ENCODE measurements at places on chromosomes 7 and 10.

GRCh38 chr10:35336084-35336831, at the start of gene CCNY:
CCNY (plus strand) TSS chr10:35336509; CDS start chr10:35337054, 545 bp downstream.
- DNase-seq: peak; percentile 79

- peak; percentile 60 for DNase-seq
Measured at GRCh38 chr7:43004082-43004481, 71.9 kb downstream of the MRPL32 start.

DNA sequence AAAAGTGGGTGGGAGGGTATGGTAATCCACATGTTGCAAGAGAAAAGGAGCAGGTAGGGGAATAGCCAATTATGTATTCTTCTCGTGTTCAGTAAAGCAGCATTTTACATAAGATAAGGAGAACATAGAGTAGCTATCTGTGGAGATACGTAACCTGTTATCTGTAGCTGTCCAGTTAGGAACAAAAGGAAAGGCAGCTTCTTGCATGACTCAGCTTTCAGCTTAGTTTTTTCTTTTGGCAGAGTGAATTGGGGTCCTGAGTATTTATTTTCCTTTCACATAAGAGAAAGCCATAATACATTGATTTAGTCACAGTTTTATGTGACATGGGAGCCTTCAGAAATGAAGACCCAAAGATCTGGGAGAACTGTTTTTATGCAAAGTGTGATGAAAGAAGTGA, 116.7 kb upstream of the IMMP2L start:
- DNase-seq: no peak

GRCh38 chr7:38306171-38306570, 32.7 kb upstream of the TARP start:
- DNase-seq: no peak

DNA sequence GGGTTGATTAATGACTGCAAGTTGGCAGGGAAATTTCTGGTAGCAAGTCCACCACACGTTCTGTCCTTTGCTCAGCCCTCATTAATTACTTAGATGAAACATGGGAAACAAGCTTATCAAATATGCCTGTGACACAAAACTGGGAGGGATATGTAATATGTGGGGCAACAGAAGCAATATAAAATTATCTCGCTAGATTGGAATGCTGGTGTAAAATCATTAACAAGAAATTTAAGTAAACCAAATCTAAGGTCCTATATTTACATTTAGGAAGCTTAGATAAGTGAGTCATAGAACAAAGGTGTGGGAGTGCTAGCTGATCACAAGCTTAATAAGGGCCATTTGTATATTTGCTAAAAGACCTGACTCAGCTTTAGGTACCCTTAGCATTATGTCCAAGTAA, 23.5 kb downstream of the TRPV5 start:
- DNase-seq: no peak

- DNase-seq: peak; percentile 77
Measured at GRCh38 chr7:101952355-101953247, 135.2 kb downstream of the CUX1 start.

GRCh38 chr7:18191862-18192625, 164.4 kb upstream of the PRPS1L1 start:
- DNase-seq: no peak

- no peak for DNase-seq
Measured at GRCh38 chr10:93790439-93790838, 32.7 kb downstream of the LGI1 start.

GRCh38 chr10:100315615-100316014, 14.4 kb downstream of the PKD2L1 start:
- no peak for DNase-seq

GRCh38 chr10:110794808-110795207, 76.9 kb upstream of the PDCD4 start:
- DNase-seq: no peak

GRCh38 chr10:71819985-71820384, 31.1 kb downstream of the PSAP start:
- DNase-seq: no peak

DNA sequence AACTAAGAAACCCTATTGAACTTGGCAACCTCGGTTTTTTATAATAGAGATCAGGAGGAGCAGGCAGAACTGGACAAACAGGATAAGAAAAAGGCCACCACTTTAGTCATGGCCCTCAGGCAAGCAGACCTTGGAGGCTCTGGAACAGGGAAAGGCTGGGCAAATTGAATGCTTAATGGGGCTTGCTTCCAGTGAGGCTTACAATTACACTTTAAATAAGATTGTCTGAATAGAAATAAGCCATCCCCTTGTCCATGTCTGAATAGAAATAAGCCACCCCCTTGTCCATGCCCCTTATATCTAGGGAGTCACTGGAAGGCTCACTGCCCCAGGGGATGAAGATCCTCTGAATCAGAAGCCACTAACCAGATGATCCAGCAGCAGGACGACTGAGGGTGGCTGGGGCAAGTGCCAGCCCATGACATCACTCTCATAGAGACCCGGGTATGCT, 40.6 kb downstream of the AKR1B15 start:
- peak; percentile 8 for DNase-seq

- DNase-seq: no peak
Measured at GRCh38 chr10:44010873-44011602, 362.4 kb upstream of the ZNF32 start.

DNA sequence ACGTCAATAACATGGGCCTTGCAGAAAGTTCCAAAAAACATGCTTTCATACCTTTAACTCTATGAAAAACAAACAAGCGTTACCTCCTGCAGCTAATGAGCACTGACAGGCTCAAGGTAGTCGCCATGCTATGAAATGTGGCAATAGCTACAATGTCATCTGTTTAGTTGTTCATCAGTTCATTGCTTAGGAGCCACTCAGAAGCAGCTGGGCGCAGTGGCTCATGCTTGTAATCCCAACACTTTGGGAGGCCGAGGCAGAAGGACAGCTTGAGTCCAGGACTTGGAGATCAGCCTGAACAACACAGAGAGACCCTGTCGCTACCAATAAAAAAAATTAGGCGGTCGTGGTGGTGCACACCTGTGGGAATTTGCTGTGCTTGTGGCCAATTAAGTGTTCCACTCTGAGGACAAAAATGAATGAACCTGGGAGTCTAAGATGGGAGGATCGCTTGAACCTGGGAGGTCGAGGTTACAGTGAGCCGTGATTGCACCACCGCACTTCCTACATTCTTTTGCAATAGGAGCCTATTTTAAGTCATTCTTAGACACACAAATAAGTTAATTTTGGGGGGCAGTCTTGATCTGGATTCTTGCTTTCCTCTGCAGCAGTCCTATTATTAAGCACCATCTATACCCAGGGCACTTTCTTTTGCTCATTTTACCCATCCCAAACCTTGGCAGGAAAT, 276.2 kb upstream of the KLF14 start:
- no peak for DNase-seq

DNA sequence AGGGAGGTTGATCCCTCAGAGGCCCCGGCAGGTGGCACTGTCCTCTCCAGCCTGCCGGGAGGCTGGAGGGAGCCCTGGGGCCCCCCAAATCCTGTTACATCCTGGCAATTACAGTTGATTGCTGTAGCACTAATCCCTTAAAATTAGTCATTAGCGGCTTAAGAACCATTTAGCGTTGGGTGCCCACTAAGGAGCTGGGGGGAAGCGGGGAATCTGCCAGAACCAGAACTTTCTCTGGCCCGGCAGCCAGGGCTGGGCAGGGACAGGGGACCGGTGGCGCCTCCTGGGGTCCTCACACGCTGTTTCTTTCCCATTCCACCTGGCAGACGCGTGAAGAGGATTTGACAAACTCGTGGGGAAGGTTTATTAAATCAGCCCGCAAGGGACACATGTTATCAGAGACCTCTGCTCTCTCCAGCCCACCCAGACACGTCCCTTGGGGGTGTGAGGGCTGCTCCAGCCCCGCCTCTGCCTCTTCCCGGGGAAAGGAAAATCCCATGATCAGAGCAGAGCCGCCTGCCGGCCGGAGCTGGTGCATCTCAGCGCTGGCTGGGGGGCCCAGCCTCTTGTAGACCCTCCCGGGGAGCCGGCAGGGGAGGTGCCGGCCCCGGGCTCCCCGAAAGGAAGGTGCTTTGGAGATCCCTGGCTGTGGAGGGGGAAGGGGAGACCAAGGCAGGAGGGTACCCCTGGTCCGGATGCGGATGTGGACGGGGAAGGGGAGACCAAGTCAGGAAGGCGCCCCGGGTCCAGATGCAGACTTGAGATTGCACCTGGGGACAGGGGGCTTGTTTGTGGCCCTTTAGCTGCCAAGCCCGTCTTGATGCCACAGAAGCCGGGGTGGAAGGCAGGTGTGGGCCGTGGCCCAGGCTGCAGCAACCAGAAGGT, 142.7 kb downstream of the ELFN1 start:
- DNase-seq: no peak

GRCh38 chr10:119413093-119413453, 129.4 kb downstream of the RGS10 start:
- DNase-seq: peak; percentile 62

DNA sequence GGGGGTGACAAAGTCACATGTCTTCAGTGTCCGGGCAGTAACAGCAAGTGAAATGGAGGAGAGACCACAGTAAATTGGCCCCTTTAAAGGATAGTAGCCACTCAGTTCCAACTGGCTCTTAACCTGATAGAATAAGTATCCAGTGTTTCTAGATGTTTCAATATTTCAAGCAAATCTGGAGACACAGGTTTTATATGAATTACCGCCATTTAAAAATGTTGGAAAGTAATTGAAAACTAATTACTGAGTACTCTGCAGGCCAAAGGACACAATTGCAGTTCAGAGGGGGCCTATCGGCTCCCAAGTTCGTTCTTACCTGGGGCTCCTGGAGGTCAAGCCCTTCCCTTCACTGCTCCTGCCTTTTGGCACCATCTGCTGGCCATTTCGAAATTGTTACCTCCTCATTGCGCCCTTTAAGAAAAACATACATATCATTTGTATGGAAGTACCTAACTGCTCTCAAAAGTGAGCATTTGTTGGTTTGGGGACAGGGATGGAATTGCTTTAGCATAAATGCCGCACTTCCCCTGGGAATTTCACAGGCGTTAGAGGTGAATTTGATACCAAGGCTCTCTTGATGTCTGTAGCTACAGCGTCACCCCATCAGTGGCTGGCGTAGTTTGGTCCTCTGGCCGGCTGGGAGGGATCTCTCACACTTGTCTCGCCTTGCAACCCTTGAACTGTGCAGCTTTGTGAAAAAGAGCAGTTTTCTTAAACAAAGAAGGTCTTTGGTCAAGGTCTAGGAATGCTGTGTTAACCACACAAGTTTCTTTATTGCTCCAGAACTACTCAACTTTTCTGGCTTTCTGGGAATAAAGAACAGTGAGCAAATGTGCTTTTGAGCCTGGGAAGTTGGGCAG, 220.0 kb downstream of the ARHGAP21 start:
- peak; percentile 54 for DNase-seq

GRCh38 chr10:128843972-128844371, 623.1 kb upstream of the MGMT start:
- peak; percentile 27 for DNase-seq

GRCh38 chr10:100007231-100008141, 2.3 kb downstream of the DNMBP start:
- DNase-seq: no peak

DNA sequence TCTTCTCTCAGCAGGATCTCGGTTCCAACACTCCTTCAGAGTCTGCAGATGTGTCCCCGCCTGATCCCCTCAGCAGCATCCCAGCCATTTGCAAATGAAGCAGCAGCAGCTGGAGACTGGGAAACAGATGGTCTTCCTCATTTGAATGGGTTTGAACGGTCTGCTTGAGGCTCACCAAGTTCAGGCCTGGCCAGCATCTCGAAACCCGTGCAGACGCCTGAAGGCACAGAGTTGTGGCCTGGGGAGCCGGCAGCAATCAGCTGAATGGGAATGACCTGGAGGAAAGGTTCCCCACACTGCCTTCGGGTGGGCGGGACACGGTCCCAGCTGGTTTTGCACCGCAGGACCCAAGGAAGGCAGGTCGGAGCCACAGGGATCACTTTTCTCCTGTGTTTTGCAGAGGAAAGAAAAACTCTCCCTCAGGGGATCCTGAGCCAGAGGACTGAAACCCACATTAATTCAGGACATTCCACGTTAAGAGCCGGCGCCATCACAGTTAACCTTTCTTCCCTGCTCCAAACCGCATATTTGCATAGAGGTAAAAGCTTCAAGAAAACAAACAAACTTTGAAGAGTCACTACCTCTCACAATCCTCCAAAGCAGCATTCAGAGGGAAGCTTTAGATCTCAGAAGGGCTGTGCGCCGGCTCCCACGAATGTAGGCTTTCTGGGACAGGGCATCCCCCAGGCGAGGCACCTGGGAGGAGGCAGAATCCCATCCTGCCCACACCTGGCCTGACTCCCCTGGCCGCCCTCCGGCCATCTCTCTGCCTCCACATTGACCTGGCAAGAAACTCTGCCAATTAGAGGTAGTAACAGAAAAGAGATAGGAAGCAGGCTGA, 17.7 kb downstream of the FGFR2 start:
- DNase-seq: no peak

DNA sequence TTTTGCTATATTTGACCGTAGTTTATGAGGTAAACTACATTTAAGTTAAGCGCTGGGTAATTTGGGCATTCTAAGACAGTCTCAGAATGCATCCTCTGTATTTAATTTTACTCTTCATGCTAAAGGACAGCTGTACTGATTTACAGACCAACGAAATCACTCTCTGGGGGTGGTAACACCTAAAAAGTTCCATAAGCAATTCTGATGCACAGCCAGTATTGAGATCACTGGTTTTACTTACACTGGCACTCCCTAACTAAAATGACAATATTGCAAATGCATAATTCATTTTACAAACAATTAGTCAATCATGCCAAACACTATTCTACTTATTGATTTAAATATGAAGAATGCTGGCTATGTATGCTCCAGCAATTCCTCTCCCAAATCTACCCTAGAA, 102.3 kb downstream of the SRPK2 start:
- DNase-seq: no peak

GRCh38 chr10:108039821-108040584, 875.5 kb upstream of the SORCS1 start:
- DNase-seq: no peak

GRCh38 chr7:25263337-25263736, 35.1 kb upstream of the NPVF start:
- no peak for DNase-seq

- DNase-seq: peak; percentile 13
Measured at GRCh38 chr10:16521311-16522016, at the start of gene C1QL3. C1QL3 (minus strand) TSS chr10:16521879; CDS start chr10:16521065, 814 bp downstream.

GRCh38 chr7:18179093-18179492, 151.4 kb upstream of the PRPS1L1 start:
- DNase-seq: peak; percentile 27

DNA sequence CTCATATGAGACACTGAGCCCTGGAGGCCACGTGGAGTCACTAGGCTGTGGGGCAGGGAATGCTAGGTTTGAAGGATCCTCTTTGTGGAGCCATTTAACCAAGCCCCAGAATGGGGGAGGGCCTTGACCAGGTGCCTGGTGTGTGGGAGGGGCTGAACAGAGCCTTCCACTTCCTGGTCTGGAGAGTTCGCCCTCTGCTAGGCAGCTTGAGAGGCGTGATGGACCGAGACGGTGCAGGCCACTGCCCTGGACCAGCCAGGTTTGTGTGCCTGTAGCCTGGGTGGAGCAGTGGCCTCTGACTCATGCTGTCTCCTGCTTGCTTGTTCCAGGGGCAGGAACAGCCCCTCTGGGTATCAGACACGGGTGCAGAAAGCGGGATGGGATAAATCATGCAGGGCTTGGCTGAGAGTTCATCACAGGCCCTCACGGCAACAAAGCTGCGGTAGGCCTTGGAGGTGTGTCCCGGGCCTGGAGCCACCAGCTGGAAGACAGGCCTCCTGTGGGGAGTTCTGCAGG, 27.4 kb downstream of the ADAMTS14 start:
- peak; percentile 38 for DNase-seq

All from fibroblast of skin of scalp (primary cell).